Naive thymus-derived CD4-positive, alpha-beta T cell (primary cell): ENCODE measurements at places on chromosomes 7 and 10.
A peak's percentile ranks its signal among the peaks of the same experiment; 100 is the strongest.

GRCh38 chr10:132045324-132045723 is 20.4 kb upstream of the JAKMIP3 start:
- no peak overlapping the region for H3K4me3 ChIP-seq
- no peaks in the 10 kb centered on the region for H3K4me1 ChIP-seq
- H3K27ac ChIP-seq = no peak overlapping the region
- no peaks in the 10 kb centered on the region for H3K27me3 ChIP-seq
- no peak for DNase-seq

DNA sequence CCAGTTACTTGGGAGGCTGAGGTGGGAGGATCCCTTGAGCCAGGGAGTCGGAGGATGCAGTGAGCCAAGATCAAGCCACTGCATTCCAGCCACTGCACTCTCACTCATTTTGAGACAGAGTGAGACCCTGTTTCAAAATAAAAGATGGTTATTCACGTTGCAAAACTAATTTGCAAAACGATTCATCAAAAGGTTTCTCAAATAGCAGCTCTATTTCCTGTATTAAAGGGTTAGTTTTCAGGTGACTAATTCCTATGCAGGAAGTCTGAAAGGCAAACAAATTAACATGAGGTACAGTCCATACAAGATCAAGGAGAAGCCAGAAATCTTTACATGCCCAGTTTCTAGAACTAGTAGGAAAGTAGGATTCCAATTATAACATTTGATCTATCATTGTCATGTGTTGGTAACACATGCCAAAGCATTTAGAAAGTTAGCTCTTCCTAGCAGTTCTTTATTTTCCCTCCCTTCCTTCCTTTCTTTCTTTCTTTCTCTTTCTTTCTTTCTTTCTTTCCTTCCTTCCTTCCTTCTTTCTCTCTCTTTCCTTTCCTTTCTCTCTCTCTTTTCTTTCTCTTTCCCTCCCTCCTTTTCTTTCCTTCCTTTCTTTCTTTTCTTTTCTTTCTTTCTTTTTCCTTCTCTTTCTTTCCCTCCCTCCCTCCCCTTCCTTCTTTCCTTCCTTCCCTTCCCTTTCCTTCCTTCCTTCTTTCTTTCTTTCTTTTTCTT is 49.3 kb downstream of the DENND2A start:
- no peak for DNase-seq
- no peaks in the 10 kb centered on the region for H3K36me3 ChIP-seq
- no peak overlapping the region for H3K27ac ChIP-seq
- H3K27me3 ChIP-seq = no peaks in the 10 kb centered on the region
- no peak overlapping the region for H3K4me3 ChIP-seq

GRCh38 chr7:97025983-97026714 is 1.5 kb upstream of the DLX5 start:
- DNase-seq = no peak
- no peaks in the 10 kb centered on the region for H3K4me1 ChIP-seq
- no peak overlapping the region for H3K27ac ChIP-seq
- peak overlapping the region; percentile 46 for H3K4me3 ChIP-seq
- no peaks in the 10 kb centered on the region for H3K36me3 ChIP-seq

- DNase-seq = no peak
- no peaks in the 10 kb centered on the region for H3K36me3 ChIP-seq
- H3K4me1 ChIP-seq = no peaks in the 10 kb centered on the region
- no peaks in the 10 kb centered on the region for H3K27me3 ChIP-seq
- no peak overlapping the region for H3K27ac ChIP-seq
These were observed 2.3 kb downstream of the INSYN2A start for GRCh38 chr10:127194111-127194510.

DNA sequence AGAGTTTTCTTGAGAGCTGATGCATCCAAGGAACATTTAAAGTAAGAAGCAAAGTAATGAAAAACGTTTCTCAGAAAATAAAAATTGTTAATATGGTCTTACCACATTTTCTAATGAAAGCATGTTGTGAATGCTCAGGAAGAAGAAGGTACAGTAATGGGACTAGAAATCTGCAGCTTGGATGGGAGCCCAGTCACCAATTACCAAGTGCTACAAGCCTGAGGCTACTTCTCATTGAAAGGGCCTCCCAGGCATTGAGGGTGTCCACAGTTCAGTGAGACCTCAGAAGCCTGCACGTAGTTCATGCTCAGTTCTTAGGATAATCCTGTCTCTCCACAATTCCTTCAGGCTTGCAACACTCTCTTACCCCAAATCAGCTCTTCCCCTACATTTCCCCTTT is 17.6 kb downstream of the PTN start:
- no peaks in the 10 kb centered on the region for H3K36me3 ChIP-seq
- no peaks in the 10 kb centered on the region for H3K4me1 ChIP-seq
- DNase-seq = no peak
- no peak overlapping the region for H3K27ac ChIP-seq

DNA sequence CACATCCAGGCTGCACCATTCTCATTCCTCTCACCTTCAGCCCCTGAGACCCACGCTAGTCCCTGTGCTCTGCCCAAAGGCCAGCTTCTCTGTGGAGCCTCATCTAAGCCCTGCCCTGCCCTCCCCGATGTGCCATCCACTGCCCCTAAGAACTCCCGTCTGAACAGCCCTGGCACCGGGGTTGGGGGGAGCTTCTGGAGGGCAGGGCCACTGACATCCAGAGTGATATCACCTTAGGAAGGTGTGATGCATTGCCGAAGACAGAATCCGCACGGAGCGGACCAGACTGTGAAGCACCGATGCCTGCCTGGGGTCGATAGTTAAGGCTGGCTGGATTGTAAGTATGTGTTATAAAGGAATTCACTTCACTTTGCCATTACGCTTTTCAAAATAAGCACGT is 511.0 kb downstream of the PTPRN2 start:
- DNase-seq = no peak
- H3K27ac ChIP-seq = no peak overlapping the region
- H3K27me3 ChIP-seq = no peaks in the 10 kb centered on the region
- no peaks in the 10 kb centered on the region for H3K4me1 ChIP-seq

- H3K27ac ChIP-seq = no peak overlapping the region
- H3K27me3 ChIP-seq = no peaks in the 10 kb centered on the region
- DNase-seq = no peak
- H3K36me3 ChIP-seq = no peaks in the 10 kb centered on the region
- H3K4me3 ChIP-seq = no peak overlapping the region
- no peaks in the 10 kb centered on the region for H3K4me1 ChIP-seq
These were observed 137.1 kb upstream of the UNC5B start for GRCh38 chr10:71075086-71075758.

DNA sequence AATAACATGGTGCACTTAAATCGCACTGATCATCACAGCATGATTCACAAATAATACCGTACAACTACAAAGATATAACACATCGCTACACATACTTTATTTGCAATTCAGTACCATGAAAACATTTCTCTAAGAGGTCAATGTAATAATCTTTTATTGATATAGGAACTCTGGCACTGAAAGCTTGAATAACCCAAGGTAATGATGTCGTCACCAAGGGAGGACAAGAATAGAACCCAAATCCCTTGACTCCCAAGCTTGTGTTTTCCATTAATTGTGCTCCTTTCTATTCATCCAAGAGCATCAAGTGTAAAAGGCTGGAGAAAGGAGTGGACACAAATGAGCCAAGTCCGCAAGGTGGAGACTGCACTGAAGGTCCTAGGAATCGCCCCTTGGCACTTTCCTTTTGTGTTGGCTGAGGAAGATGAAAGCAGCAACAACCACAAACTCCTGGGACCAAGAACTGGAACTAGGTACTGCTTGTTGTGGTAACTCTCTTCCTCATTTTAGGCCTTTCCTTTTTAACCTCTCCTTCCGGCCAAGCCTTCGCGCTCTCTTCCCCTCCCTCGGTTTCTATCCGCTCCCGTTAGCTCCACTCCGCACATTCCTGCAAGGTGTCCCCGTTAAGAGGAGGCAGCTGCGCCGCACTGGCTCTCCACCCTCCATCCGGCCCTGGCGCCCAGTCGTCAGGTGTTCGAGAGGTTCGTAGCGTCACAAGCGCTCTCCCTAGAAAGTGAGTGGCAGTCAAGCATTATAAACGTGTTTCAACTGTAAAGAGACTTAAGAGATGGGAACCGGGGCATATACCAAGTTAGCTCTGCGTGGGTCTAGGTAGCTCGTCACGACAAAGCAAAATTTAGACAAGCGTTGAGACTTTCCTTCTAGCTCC is 1.0 kb upstream of the CBLL1 start:
- H3K36me3 ChIP-seq = no peaks in the 10 kb centered on the region
- peak overlapping the region; percentile 90 for H3K4me3 ChIP-seq
- H3K4me1 ChIP-seq = peaks cover 32% of the 10 kb centered on the region
- DNase-seq = no peak
- peak overlapping the region; percentile 99 for H3K27ac ChIP-seq

DNA sequence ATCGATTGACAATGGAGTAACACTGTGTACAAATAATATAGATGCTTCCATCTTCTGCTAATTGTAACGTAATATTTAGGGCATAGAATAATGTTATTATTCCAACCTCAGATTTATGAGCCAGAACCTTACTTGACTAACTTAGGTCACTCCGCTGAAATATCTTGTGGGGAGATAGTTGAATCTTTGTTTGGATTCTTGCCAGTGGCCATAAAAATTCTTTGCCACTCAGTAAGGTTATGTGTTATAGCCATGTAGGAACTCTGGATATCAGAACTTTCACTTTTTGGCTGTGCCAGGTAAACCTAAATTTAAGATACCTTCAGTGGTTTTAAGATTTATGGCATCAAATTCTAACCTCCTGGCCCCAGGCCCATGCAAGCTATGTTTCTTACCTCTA is 197.6 kb downstream of the WDR11 start:
- no peaks in the 10 kb centered on the region for H3K27me3 ChIP-seq
- H3K27ac ChIP-seq = no peak overlapping the region
- H3K36me3 ChIP-seq = no peaks in the 10 kb centered on the region
- no peak for DNase-seq
- H3K4me3 ChIP-seq = no peak overlapping the region

DNA sequence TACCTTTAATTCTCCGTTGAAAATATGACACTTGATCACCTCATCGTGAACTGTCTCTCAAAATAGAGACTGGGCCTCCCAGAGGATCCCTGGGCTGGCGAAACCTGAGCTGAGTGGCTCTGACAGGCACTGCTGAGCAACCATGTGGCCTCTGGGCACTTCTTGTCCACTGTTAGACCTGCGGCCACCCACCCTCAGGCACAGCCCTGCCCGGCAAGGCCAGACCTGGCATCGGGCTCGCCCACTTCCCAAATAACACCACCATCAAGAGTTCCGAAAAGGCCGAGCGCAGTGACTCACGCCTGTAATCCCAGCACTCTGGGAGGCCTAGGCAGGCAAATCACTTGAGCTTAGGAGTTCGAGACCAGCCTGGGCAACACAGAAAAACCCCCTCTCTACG is 82.5 kb downstream of the COBL start:
- no peak overlapping the region for H3K4me3 ChIP-seq
- H3K4me1 ChIP-seq = no peaks in the 10 kb centered on the region
- H3K36me3 ChIP-seq = no peaks in the 10 kb centered on the region
- no peak for DNase-seq

- peaks cover 36% of the 10 kb centered on the region for H3K36me3 ChIP-seq
- H3K27me3 ChIP-seq = no peaks in the 10 kb centered on the region
- H3K4me3 ChIP-seq = peak overlapping the region; percentile 89
- DNase-seq = peak; percentile 56
These were observed 644 bp downstream of the PPP1R35 start for GRCh38 chr7:100435401-100436304.

DNA sequence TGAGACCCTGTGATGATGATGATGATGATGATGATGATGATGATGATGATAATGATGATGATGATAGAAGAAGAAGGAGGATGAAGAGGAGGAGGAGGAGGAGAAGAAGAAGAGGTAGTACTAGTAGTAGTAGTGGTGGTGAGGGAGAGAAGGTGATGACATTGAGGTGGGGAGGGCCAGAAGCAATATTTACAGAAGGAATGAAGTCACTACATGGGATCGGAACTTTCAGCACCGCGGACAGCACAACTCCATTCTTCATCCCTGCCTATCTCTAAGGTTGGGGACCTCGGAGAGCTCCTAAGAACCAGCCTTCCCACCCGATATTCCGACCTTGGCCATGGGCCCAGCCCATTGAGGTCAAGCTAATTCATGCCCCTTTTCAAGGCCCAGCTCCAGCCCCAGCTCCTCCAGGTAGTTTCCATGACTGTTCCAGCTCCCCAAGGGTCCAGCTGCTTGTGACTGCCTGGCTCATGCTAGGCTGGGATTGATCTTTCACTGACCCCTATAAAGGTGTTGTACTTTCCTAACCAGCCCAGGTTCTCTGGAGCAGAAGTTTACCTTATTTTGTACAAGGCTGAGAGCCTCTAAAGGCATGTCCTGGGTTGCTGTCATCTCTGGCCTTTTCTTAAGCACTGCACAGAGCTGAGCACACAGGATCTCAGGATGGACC is 10.3 kb downstream of the CRHR2 start:
- no peaks in the 10 kb centered on the region for H3K27me3 ChIP-seq
- H3K36me3 ChIP-seq = no peaks in the 10 kb centered on the region
- DNase-seq = no peak
- H3K4me3 ChIP-seq = no peak overlapping the region

GRCh38 chr10:112755446-112756234 is 194.4 kb upstream of the TCF7L2 start:
- H3K4me1 ChIP-seq = no peaks in the 10 kb centered on the region
- no peak overlapping the region for H3K27ac ChIP-seq
- no peaks in the 10 kb centered on the region for H3K36me3 ChIP-seq
- no peaks in the 10 kb centered on the region for H3K27me3 ChIP-seq

DNA sequence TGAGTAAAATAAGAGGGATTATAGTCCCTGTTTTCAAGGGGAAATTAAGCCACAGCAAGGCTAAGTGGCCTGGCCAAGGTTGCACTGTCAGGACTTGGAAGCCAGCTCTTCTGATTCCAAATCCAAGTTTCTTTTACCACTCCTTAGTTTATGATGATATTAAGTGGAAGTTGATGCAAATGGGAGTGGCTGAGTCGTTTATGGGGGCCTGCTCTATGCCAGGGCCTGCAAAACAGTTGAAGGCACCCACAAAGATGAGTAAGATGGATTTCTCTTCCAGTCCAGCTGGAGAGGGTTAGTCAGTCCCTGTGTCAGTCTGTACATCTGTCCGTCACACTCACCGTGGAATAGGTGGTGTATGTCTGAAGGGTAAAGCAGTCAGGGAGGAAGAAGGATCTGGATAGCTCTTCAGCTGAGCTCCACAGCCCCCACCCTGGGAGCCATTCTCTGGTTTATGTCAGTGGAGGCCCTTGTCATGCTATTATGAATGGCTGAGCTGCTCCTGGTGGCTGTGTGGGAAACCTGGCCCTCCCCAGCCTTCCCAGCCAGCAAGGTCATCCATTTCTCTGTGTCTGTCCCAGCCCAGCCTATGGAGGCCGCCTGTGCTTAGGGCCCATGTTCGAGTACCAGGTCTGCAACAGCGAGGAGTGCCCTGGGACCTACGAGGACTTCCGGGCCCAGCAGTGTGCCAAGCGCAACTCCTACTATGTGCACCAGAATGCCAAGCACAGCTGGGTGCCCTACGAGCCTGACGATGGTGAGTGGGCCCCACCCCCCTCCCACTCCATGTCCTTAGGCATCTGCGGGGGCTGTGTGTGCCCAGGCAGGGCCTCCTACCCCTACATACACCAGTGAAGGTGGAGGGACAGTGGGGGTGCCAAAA is 44.5 kb downstream of the TBATA start:
- no peak overlapping the region for H3K4me3 ChIP-seq
- H3K4me1 ChIP-seq = no peaks in the 10 kb centered on the region
- no peak for DNase-seq
- H3K36me3 ChIP-seq = no peaks in the 10 kb centered on the region
- H3K27ac ChIP-seq = no peak overlapping the region
